ENCODE measurements at places on chromosomes 3 and 15.

DNA sequence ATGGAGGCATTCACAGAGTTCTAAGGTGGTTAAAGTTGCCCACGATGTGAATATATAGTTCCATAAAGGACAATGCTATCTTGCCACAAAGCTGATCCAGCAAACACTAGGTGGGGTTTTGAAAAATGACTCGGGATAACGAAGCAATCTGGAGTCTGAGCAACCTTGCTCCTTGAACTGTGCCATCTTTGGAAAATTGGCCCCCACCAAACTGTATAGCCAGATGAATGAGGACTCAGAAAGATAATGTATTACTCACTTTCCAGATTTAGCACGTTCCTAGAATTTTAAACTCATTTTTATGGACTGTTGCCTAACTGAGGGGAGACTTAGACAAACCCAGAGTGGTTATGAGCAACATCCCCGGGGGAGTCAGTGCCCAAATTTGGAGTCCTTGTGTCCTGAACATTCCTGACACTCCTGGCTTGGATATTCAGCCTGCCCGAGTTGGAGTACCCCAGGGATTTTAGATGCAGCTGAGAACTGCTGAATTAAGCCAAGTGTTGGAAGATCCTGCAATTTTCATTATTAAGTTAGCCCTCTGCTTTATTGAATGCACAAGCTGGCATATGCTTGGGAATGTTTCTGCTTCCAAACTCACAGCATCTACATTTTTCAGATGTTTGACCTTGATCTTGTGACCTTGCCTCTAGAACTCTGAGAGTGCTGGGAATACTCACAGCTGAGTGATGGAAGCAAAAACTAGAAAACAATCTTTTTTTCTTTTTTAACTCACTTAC is 8.8 kb upstream of the MAGI1 start:
- H3K4me3 ChIP-seq, result no peak overlapping the region
- H3K36me3 ChIP-seq, result no peaks in the 10 kb centered on the region
- no peaks in the 10 kb centered on the region for H3K4me1 ChIP-seq
- DNase-seq, result no peak
- no peak overlapping the region for H3K27ac ChIP-seq

GRCh38 chr3:57596495-57597126 is 533 bp downstream of the ARF4 start:
- peak; percentile 72 for DNase-seq
- H3K4me3 ChIP-seq, result peak overlapping the region; percentile 92
- peaks cover 12% of the 10 kb centered on the region for H3K36me3 ChIP-seq
- H3K27me3 ChIP-seq, result no peaks in the 10 kb centered on the region
- H3K4me1 ChIP-seq, result peaks cover 27% of the 10 kb centered on the region

DNA sequence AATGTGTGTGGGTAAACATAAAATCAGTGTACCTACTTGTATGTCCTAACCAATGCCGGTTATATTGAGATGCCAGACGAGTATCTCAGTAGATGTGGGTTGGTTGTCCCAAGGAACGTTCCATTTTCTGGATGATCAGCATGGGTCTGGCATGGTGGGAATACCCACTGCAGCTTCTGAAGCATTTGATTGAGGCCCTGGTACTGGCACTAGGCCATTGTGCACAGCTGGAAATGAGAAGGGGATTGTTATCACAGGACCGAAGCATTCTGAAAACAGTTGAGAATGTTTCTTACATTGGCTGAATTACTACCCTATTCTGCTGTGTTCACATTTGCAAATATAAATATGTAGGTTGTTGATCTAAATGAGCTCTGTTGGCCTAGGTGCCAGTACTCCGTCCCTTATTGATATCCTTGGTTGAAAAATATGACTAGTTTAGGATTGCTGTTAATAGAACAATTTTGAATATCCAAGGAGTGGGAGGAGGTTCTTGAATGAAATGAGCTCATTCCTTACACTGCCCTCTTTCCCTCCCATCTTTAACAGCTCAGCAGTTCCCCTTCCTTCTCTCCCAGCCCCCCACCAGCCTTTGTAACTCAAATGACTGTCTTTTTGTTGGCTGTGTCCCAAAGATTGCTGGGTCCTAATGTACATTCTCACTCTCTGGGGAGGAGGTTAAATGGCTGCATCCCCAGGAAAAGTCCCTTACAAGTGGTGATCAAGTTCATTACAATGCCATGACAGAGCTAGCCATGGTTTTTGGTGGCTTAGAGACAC is 293.3 kb upstream of the TPM1 start:
- no peak for DNase-seq
- no peak overlapping the region for H3K4me3 ChIP-seq
- no peaks in the 10 kb centered on the region for H3K36me3 ChIP-seq
- H3K4me1 ChIP-seq, result no peaks in the 10 kb centered on the region

- H3K4me3 ChIP-seq, result no peak overlapping the region
- no peak overlapping the region for H3K27ac ChIP-seq
- DNase-seq, result no peak
- H3K4me1 ChIP-seq, result peaks cover 25% of the 10 kb centered on the region
- H3K27me3 ChIP-seq, result no peaks in the 10 kb centered on the region
These were observed 32.4 kb downstream of the PAK2 start for GRCh38 chr3:196772102-196772501.

DNA sequence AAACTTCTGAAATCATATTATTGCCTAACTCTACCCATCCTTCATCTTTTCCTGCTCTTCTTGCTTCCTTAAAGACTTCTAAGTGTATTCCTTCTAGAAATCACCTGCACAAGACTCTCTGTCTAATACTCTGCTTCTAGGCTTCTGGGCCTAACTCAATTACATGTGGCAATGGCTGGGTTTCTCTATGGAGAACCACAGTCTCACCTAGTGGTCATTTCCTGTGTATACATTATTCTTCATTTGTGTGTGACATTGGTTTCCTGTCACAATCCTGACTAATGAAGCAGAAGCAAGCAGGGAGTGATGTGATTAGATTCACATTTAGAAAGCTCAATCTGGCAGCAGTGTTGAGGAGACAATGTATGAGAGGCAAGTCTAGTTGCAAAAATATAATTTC is 16.9 kb upstream of the CLDN1 start:
- H3K4me3 ChIP-seq, result no peak overlapping the region
- H3K36me3 ChIP-seq, result no peaks in the 10 kb centered on the region
- no peak overlapping the region for H3K27ac ChIP-seq
- no peak for DNase-seq

GRCh38 chr15:43215961-43216360 is 4.9 kb downstream of the EPB42 start:
- DNase-seq, result no peak
- H3K4me3 ChIP-seq, result no peak overlapping the region
- no peaks in the 10 kb centered on the region for H3K36me3 ChIP-seq
